Aorta (tissue), 5 donors: ENCODE measurements at places on chromosomes 16 and 17.

GRCh38 chr17:48162306-48162934 lies 54.9 kb downstream of the SNX11 start:
- DNase-seq, result no peak

DNA sequence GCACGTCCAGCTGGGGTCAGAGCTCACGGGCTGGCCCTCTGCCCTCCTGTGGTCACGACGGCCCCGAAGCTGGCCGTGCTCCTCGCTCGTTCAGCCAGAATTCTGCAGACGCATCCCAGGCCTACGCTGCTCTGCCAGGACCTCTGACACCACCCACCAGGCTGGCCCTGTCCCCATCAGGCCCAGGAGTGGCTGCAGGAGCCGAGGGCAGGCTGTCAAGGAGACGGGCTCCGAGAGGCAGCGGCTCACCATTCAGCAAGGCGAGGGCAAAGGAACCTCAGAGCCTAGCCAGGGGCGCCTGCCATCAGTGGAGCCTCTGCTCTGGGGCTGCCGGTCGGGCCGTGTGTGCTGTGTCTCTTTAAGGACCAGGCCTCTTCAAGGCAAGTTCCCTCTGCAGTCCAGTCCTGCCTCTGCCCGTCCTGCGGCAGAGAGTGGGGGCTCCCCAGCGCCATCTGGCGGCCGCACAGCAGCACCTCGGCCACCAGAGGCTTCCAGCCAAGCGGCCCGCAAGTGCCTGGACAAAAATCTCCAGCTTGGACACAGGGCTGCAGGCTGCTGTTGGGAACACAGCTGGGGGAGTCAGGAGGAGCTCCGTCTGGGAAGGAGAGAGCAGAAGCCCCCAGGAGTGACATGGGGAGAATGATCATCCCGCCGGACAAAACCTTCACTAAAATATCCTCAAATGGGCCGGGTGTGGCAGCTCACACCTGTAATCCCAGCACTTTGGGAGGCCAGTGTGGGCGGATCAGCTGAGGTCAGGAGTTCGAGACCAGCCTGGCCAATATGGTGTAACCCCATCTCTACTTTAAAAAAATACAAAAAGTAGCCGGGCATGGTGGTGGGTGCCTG lies 7.4 kb upstream of the ABR start:
- peak; percentile 91 for DNase-seq

DNA sequence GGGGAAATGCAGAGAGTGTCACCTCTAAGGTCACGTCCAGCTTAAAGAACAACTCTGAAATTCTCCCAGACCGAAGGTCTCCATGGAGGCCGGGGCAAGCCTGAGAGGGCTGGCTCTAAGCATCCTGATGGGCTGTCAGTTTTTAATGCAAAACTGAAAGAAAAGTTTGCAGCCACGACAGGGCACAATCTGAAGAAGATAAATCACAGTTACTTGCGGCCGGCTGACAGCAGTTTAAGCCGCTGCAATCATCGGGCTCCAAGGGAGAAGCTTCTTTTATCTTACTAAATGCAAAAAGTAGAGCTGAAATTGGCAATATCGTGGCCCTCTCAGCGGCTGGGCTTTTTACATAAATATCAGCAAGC lies 168.8 kb downstream of the CYLD start:
- DNase-seq, result no peak

DNA sequence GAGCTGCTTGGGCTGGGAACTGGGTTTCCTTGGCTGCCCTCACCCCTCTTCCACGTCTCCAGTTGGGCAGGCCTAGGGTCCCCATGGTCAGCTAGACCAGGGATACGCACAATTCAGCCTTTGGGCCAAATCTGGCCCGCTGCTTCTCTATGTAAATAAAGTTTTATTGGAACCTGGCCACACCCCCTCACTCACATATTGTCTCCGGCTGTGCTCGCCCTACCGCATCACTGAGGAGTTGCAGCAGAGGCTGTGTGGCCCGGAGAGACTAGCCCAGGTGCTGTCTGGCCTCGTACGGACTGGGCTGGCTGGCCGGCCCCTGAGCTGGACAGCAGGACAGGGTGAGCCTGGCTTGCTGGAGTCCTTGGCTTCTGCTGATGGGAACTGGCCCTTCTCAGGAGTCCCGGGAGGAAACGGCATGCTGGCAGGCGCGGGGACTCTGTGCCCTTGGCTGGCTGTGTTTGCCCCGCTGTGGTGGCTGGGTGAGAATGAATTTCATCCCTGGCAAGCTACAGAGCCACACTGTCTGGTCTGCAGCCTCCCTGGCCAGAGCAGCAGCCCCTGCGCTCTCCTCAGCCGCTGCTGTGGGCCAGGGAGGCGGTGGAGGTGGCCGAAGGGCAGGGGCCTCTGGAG lies 82.0 kb downstream of the ENGASE start:
- DNase-seq, result no peak

DNA sequence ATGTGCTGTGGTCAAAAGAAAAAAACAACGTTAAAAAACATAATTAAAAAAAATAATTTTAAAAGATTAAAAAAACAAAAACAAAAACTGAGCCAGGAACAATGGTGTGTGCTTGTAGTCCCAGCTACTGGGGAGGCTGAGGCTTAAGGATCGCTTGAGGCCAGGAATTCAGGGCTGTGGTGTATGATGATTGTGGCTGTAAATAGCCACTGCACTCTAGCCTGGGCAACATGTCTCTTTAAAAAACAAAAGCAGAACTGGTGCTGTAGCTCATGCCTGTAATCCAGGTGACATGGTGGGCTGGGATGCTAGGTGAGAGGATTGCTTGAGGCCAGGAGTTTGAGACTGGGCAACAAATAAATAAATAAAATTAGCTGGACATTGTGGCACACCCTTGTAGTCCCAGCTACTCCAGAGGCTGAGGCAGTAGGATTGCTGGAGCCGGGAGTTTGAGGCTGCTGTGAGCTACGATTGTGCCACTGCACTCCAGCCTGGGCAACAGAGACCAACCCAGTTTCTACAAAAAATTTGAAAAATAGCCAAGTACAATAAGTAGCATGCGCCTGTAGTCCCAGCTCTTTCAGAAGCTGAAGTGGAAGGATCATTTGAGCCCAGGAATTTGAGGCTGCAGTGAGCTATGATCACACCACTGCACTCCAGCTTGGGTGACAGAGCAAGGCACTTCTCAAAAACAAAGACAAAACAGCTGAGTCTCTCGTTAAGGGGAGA lies 43.6 kb downstream of the NFATC3 start:
- DNase-seq, result no peak

- DNase-seq, result peak; percentile 64
Measured at GRCh38 chr16:30526137-30526822, at the start of gene ZNF768. Gene ZNF768, minus strand, starts transcription at chr16:30526566. Its CDS starts 153 bp downstream, at chr16:30526413.

DNA sequence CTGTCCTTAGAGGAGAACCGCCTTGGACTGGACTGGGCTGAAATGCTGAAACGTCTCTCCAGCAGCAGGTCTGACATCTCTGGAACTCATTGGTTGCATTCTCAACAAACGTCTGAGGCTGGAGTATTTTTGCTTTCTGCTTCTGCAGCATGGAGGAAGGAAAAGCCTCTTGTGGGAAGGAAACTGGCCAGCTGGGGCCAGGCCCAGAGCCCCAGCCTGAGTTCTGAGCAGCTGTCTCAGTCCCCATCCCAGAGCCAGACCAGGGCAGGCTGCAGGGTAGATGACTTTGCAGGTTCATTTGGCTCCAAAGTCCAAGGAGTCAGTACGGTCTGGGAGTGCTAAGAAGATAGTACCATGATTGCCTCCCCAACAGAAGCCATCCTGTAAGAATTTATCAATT lies 18.3 kb downstream of the TEKT3 start:
- DNase-seq, result no peak

GRCh38 chr16:67530013-67530939 lies 1.6 kb downstream of the RIPOR1 start:
- peak; percentile 93 for DNase-seq

- peak; percentile 53 for DNase-seq
Measured at GRCh38 chr16:30340621-30341020, 14.5 kb downstream of the CD2BP2 start.

DNA sequence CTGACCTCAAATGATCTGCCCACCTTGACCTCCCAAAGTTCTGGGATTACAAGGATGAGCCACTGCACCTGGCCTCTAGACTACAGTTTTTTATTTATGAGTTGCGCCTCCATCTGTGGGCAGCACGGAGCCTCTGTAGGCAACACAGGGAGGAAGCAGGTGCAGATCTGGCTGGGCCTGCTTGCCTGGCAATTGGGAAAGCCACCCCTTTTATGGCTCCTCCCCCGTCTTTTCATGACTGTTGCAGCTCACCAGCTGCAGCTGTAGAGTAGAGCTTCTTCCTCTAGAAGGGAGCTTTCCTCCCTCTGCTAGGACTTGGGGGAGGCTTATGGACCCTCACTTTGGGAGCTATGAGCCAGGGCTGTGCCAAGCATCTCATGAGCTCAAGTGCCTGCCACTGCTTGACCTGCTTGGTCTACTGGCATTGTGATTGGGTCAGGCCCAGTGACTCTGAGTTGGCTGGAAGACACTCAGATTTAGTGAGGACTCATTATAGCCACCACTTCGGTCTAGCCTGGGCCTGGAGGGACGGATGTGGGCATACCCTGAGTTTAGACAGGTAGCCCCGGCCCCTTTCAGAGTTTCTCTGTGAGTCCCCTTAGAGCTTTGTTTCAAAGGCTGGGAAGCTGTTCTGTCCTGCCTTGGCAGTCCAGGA lies 6.9 kb upstream of the SLC7A6 start:
- no peak for DNase-seq

DNA sequence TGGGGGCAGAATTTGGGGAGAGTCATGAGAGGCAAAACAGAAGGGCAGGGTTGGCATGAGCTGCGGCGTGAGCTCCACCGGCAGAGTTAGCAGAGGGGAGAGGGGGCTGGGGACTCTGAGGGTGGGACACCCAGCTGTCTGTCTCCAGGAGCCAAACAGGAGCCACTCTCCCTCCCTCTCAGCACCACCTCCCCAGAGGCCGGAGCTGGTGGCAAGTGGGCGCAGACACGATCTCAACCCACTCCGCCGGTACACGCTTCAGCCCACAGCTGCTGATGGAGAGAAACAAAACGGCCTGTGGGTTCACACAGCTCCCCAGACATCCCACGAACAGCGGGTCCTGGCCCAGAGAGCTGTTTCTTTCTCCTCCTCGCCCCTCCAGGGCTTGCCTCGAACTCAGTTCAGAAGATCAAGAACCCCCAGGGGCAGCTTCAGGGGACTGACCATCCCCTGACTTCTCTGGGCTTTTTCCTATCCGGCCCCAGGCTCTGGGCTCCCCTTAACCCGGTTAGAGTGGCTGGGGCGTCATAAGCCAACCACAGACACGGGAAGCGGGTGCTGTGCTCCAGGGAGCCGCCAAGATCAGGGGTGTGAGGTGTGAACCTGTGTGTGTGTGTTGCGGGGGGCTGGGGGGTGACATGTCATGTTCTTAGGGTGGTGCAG lies 7.6 kb downstream of the RHBDF2 start:
- DNase-seq, result no peak
